ENCODE measurements at places on chromosomes 12 and 14. TPM values are rescaled to one million over a fixed set of nuclear protein-coding genes. Genes with fewer than 3 reads are reported as not detected.

DNA sequence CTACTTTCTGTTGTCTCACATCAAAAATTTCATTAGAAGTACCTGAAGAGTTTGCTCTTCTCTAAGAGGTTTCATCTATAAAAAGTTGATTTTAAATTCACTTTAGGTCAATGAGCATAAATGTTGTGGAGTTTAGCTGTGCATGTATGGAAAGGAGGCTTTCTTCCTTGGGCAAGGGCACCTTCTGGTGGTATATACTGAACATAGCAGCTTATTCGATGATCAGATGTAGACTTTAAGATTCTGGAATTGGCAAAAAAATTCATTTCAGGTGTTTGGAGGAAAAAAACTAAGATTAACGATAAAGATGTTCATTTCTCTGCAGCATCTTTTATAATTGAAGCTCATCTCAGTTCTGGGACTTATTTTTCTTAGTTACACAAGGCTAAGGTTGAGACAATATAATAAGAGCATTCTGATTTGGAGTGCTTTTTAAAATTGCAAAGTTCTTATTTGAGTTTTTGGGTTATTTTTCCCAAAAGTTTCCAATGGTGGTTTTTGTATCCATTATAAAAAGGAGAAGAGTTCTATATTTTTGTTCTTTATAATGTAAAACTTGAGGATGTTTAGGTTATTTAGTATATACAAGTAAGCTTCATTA is 46.8 kb downstream of the TMEM117 start:
- H3K4me1 ChIP-seq: no peaks in the 10 kb centered on the region
- no peak overlapping the region for H3K4me3 ChIP-seq
- no peaks in the 10 kb centered on the region for H3K36me3 ChIP-seq

DNA sequence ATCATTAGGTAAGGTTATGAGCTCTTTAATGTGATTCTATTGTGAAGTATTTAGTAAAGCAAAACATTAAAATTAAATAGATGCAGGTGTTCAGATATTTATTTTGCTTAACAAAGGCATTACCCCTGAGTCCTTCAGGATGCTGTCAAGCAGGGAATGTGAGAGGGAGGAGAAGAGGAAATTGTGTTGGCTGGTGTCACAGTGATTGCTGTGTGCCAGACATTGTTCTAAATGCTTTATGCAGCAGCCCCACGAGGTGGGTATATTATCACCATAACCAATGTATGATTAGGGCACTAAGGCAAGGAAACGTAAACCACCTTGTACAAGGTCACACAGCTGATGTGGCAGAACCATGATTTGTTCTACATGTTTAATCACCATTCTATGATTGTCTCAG is 80.1 kb downstream of the STAB2 start:
- H3K36me3 ChIP-seq: no peaks in the 10 kb centered on the region
- H3K27me3 ChIP-seq: no peaks in the 10 kb centered on the region
- H3K4me3 ChIP-seq: no peak overlapping the region
- H3K27ac ChIP-seq: no peak overlapping the region

DNA sequence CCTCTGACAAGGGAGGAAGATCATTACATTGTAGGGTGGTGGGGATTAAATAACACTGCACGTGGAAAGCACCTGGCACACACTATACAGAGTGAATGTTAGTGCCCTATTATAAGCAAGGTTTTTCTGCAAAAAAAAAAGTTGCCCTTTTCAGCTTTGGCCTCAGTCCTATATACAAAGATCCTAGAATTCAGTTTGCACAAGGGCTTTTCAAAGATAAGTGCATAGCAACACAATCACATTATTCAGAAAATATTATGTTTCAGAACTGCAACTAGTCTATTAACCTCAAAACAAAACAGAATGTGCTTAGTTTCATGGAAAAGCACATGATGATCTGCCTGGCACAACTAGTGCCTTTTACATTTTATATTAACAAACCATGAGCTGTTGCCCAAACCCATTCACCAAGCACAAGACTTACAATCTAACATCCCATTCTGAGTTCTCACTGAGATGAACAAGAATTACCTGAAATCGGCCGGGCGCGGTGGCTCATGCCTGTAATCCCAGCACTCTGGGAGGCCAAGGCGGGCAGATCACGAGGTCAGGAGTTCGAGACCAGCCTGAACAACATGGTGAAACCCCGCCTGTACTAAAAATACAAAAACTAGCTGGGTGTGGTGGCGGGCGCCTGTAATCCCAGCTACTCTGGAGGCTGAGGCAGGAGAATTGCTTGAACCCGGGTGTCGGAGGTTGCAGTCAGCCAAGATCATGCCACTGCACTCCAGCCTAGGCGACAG is 1.8 kb downstream of the TM7SF3 start:
- H3K4me3 ChIP-seq: no peak overlapping the region
- H3K4me1 ChIP-seq: peaks cover 2% of the 10 kb centered on the region
- H3K27ac ChIP-seq: peak overlapping the region; percentile 97
- H3K27me3 ChIP-seq: no peaks in the 10 kb centered on the region

DNA sequence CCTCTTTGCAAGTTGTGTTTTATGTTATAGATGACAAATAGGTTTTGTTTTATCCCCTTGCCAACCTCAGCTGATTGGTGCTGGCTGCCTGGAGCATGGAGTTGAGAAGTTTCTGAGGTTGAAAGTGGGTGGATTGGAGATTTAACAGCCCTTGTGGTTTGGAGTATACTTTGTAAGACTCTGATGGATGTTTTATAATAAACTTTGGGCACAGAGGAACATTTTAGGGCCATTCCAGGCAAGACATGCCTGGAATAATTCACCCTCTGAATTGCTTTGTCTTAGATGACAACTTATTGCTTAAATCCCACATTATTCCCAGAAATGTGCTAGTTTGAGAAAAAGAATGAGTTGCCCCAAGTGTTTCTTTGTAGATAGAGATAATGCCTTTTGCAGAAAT is 158.9 kb downstream of the SLC5A8 start:
- H3K27me3 ChIP-seq: no peaks in the 10 kb centered on the region
- no peak for DNase-seq
- no peaks in the 10 kb centered on the region for H3K36me3 ChIP-seq
- H3K4me3 ChIP-seq: no peak overlapping the region
- no peak overlapping the region for H3K27ac ChIP-seq

DNA sequence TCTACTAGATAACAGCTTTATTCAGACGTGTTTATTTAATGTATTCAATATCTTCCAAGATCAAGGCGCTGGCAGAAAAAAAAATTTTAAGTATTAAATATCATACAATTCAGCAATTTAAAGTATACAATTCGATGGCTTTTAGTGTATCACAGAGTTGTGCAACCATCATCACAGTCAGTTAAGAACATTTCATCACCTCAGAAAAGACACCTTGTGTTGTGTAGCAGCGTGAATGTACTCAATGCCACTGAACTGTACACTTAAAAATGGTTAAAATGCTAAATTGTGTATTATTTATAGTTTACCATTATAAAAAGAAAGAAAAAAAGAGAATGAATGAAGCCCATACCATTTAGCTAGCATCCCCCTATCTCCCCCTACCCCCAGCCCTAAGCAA is 96.4 kb downstream of the RIN3 start:
- no peaks in the 10 kb centered on the region for H3K27me3 ChIP-seq
- H3K4me3 ChIP-seq: no peak overlapping the region
- H3K36me3 ChIP-seq: no peaks in the 10 kb centered on the region
- no peak overlapping the region for H3K27ac ChIP-seq
- DNase-seq: no peak

DNA sequence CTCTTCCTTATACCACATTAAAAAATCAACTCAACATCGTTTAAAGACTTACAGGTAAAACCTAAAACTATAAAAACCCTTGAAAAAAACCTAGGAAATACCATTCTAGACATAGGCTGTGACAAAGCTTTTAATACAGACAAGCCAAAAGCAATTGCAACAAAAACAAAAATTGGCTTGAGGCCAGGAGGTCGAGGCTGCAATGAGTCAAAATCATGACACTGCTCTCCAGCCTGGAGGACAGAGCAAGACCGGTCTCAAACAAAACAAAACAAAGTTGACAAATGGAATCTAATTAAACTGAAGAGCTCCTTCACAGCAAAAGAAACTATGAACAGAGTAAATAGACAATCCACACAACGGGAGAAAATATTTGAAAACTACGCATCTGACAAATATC is 1057.8 kb downstream of the FSCB start:
- H3K36me3 ChIP-seq: no peaks in the 10 kb centered on the region
- no peaks in the 10 kb centered on the region for H3K27me3 ChIP-seq
- no peak overlapping the region for H3K27ac ChIP-seq
- H3K4me1 ChIP-seq: no peaks in the 10 kb centered on the region
- H3K4me3 ChIP-seq: no peak overlapping the region

DNA sequence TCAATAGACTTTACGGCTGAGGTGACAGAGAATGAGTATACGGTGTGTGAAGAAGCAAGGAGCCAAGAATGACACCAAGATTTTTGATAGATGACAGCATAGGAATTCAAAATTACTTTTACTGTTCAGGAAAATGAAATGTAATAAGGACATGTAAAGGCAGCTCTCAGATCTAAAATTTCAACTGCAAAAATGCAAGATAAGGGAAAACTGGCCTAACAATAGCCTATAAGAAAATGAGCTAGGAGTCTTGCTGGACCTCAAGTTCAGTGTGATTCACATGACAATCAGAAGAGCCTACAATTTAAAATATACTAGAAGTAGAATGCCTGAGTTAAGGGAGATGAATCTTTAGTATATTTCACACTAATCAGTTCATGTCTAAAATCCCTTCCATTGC is 102.0 kb downstream of the RPS29 start:
- no peak overlapping the region for H3K27ac ChIP-seq
- H3K27me3 ChIP-seq: no peaks in the 10 kb centered on the region
- no peaks in the 10 kb centered on the region for H3K36me3 ChIP-seq
- H3K4me1 ChIP-seq: no peaks in the 10 kb centered on the region

DNA sequence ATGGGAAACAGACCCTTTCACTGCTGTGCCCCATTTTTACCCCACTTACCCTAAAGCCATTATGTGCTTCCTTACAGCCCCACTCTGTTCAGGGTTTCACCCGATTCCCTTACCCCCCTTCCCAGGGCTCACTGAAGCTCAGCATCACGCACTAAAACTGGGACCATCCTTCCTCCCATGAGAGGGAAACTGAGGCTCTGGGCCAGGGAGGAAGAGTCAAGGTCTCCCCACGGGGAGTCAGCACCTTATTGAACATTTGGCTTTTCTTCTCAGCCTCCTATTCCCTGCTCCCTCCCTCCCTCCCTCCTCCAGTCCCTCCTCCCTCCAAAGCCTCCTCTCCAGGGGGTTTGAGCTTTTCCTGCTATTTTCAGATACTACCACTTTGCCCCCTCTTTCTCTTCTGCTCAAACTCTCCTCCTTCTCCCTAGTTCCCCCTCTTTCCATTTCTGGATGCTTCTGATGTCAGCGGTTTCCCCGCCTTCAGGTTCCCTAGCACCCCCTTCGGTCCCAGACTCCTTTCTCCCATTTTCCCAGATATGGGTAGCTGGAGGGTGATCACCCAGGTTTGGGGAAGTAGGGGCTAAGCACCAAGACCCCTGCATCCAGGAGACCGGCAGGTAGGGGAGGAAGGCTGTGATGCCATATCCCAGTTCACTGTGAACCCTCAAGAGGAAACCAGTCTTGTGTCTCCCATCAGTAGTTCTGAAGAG is 960 bp downstream of the GPR162 start:
- no peaks in the 10 kb centered on the region for H3K36me3 ChIP-seq
- H3K27ac ChIP-seq: no peak overlapping the region
- DNase-seq: no peak
- peaks cover 7% of the 10 kb centered on the region for H3K4me1 ChIP-seq
- H3K4me3 ChIP-seq: no peak overlapping the region
- H3K27me3 ChIP-seq: no peaks in the 10 kb centered on the region

DNA sequence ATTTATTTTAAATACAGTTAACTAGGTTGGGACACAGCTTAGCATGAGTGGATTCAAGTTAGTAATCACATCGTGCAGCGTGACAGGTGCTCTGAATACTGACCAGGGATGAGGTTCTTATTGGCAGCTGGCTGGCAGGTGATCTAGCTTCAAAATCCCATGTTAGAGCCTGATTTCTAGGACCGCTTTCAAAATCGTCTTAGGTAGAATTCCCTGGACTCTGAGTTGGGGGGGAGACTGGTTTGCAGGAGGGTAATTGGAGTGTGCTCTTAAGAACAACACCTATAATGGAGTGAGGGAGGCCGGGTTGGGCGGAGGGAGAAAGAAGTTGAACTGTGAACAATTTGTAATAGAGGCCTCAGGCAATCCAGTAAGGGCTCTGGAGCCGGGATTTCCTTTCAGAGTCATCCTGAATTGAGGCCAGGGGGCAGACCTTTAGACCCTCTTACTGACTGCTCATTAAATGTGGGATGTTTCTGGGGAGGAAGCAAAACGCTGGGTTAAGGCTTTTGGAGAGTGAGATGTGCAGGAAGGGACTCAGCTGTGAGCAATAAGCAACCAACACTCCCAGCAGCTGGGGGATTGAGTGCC is 874 bp upstream of the YARS2 start:
- DNase-seq: peak; percentile 64
- peaks cover 4% of the 10 kb centered on the region for H3K36me3 ChIP-seq
- peaks cover 3% of the 10 kb centered on the region for H3K4me1 ChIP-seq
- no peaks in the 10 kb centered on the region for H3K27me3 ChIP-seq
- peak overlapping the region; percentile 88 for H3K27ac ChIP-seq
- peak overlapping the region; percentile 98 for H3K4me3 ChIP-seq

DNA sequence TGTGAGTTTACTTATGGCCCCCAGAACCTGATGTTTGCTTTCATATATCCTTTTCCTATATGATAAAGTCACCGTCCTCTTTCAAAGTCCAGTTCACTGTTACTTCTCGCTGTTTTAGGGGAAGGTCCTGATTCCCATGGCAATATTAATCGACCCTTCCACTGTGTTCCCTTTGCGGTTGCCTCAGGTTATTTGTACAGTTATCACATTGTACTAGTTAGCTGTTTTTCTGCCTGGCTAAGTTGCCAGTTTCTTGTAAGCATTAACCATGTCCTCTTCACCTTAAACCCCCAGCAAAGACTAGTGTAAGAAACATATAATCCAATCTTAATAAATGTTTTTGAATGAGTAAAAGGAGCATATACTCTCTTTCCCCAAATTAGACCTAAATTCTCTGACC is 115.0 kb upstream of the PPFIA2 start:
- no peak for DNase-seq
- H3K27me3 ChIP-seq: no peaks in the 10 kb centered on the region
- H3K27ac ChIP-seq: no peak overlapping the region
- no peak overlapping the region for H3K4me3 ChIP-seq
- H3K4me1 ChIP-seq: no peaks in the 10 kb centered on the region

DNA sequence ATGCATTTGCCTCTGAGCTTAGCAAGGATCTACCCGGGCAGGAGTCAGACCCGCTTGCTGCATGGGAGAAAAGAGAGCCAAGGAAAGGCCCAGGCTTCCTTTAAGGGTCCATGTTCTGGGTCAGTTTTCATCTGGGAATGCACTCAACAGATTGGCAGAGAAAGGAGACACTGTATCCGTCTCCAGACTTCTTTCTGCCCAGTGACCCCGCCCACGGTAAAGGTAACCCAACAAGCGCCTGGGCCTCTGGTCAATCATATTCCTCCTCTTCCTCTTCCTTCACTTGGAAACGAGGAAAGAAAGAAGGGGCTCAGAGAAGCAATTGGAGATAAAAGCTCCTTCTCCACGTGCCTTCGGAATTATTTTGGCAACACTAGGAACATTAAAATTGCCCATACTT is 27.1 kb upstream of the TCP11L2 start:
- no peak overlapping the region for H3K27ac ChIP-seq
- H3K4me1 ChIP-seq: peaks cover 10% of the 10 kb centered on the region
- DNase-seq: no peak
- H3K36me3 ChIP-seq: no peaks in the 10 kb centered on the region

Gene ADAMTS20
- total RNA-seq: not detected

Gene GCH1
- total RNA-seq: 9.2 TPM

All from kidney (tissue), 22 donors.